ENCODE measurements at places on chromosomes 7 and 10.

GRCh38 chr10:110425684-110426293 lies 71.9 kb upstream of the DUSP5 start:
- peak; percentile 87 for DNase-seq

DNA sequence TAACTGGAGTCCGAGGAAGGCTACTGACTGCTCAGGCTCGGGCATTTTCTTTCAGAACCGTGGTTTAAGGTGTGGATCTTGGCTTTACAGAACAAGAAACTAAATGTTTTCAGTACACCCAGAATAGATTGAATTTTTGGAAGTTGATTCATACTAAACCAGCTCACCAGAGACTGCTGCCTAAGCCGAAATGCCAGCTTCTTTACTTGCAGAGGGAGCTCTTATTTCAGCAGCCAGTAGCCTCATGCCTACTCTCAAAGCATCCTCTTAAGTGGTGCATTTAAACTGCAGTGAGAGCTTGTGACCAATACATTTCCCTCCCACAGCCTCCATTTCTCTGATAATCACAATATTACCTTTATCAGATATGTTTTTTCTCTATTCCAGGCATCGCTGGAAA lies 615.1 kb downstream of the SUGCT start:
- DNase-seq = no peak

GRCh38 chr7:66169616-66170015 lies 35.5 kb upstream of the TPST1 start:
- no peak for DNase-seq

GRCh38 chr10:106898446-106898845 lies 266.1 kb downstream of the SORCS1 start:
- DNase-seq = no peak

- DNase-seq = no peak
These were observed 49.2 kb upstream of the MGMT start for GRCh38 chr10:129417870-129418269.

Data from astrocyte of the cerebellum (primary cell).